K562 (cell line): ENCODE measurements at places on chromosomes 4 and X. TPM values are rescaled to one million over a fixed set of nuclear protein-coding genes. Genes with fewer than 3 reads are reported as not detected.

The SLC6A14 gene
- polyA plus RNA-seq: not detected in 2 replicates

The GPR173 gene
- not detected in 2 replicates for polyA plus RNA-seq

The MAGEA2B gene
- polyA plus RNA-seq: 13.5 and 21.6 TPM in 2 replicates

The CSAG3 gene
- 18.3 and 21.1 TPM in 2 replicates for polyA plus RNA-seq

- DNase-seq: no peak
These were observed 565.8 kb downstream of the GRXCR1 start for GRCh38 chr4:43458293-43458692.

The PPP2R2C gene
- not detected in 2 replicates for polyA plus RNA-seq

DNA sequence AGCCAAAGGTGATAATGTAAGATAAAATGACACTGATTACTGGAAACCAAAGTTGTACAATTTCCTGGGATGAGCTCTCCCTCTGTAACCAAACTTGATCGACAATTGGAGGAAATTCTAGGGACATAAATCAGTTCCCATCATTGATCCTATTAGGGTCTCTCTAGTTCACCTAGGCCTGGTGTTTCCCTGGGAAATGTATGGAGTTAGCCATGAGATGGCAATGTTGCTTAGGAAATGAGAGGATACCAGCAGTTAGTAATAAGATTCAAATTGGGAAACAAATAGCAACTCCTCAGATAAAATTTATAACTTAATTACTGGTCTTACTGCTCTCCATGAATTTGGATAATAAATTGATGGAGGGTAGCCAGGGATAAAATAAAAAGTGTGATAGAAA is 52.2 kb downstream of the SPATA18 start:
- no peak for DNase-seq

DNA sequence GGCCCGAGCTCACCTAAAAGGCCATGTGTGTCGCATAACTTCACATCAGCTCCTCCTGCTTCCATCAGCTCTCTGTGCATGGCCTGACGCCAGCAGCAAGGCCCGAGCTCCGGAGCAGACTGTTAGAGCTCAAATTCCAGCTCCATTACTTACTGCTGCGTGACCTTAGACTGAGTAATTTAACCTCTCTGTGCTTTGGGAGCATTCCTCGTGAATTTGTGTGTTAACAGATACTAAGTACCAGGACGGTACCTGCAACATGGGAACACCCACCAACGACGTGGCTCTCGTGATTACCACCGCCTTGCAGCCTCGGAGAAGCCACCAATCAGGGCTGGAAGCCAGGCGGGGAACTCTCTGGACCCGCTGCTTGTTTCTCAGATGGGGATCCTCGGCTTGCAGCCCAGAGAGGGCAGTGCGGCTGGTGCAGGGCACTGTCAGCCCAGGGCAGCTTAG is 12.9 kb downstream of the LETM1 start:
- no peak for DNase-seq

- no peak for DNase-seq
These were observed 97.3 kb upstream of the NOCT start for GRCh38 chr4:138918169-138918869.

GRCh38 chr4:105189855-105190650 is 43.4 kb downstream of the TET2 start:
- DNase-seq: no peak

DNA sequence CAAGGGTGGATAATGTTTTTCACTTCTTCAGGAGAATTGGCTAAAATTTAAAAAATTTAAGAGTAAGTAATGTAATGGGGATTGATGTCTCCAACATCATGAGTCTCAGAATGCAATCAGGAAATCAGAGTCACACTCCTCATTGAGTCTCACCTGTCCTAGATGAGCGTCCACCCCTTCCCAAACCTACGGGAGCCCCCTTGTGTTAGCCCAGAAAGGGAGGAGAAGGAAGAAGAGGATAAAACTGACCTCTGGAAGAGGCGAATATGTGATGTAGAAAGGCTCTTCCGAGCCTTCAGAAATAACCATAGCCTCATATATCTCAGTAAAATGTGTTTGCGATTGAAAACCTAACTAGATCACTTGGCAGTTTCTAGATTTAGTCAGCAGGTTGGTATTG is 157.1 kb downstream of the DCLK2 start:
- no peak for DNase-seq

The EBP gene
- 238 and 281 TPM in 2 replicates for polyA plus RNA-seq

DNA sequence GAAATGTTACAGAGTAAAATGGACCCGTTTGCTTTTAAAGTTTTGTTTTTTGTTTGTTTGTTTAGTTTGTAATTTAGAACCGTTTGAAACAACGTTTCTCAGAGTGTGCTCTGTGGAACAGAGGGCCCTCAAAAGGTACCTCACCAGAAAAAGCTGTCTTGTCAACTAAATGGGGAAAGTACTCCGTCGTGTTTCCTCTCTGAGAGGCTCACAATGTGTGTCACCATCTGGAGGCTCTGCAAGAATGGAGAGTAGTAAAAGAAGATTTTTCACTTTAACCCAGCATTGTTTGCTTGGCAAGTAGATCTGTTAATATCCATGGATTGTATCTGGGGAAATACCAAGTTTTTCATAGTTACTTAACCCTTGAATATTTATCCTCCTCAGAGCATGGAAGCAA is 1.5 kb upstream of the ENPEP start:
- DNase-seq: no peak

GRCh38 chr4:1948892-1949436 is 59.8 kb downstream of the NELFA start:
- no peak for DNase-seq

The CD99L2 gene
- 12.7 and 13.0 TPM in 2 replicates for polyA plus RNA-seq

The ADH1B gene
- not detected in 2 replicates for polyA plus RNA-seq

DNA sequence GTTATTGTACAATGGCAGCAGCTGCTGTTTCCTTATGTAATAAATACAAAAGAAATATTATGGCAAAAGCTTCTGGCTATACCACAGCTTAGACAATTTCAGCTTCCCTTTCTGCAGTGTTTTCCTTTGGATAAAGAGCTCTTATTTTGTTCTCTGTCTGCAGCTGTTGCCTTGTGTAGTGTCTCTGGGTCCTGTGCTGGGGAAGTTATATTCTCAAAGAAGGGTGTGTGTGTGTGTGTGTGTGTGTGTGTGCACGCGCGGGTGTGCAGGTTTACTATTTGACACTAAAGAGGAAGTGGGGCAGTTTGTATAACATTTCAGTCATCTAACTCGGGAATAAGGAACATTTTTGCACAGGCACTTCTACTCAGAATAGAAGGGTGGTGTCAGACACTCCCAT is 83.6 kb downstream of the REPS2 start:
- DNase-seq: no peak

DNA sequence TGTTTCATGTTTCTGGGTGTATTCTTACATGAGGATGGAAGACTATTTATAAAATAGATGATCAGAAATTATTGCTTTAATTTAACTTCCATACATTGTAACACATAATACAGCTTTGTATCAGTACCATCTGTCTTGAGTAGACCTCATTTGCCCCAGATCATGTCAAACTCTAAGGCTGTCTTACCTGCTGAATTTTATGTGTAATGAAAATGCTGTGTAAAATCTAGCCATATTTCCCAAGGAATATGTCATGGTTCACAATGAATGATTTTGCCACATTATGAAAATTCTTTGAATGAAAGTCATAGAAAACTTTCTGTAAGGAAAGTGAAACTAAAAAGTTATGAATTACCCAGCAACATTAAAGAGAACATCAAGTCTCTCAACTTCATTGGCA is 7.4 kb downstream of the BDH2 start:
- no peak for DNase-seq

DNA sequence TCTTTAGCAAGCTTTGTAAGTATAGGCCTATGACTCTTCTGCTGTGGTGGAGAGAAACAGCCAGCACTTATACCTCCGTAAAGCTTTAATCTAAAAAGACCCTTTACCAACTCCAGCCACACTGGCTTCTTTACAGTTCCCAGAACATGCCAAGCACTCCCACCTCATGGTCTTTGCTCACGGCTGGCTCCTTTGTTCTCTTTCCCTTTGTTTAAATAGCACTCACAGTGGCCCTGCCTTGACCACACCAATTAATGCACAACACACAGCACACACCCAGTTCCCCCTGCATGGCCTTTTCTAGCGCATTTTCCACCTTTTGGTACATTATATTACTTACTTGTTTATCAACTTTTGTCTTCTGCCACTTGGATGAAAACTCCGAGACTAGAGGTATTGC is 18.9 kb downstream of the PPID start:
- DNase-seq: no peak

DNA sequence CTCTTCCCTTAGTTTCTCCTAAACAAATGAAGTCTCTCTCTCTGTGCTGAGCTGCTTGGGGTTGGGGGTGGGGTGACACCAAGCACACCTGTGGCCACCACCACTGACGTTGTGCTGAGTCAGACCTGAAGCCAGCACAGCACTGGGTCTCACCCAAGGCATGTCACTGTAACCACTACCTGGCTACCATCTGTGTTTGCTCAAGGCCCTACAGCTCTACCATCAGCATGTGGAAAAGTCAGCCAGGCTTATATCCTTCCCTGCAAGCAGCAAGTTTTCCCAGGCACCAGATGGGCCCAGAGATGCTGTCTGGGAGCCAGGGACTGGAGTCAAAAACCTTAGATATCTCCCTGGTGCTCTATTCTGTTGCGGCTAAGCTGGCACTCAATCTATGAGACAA is 6.9 kb downstream of the CXCL10 start:
- DNase-seq: no peak

- no peak for DNase-seq
These were observed 120.4 kb downstream of the SORCS2 start for GRCh38 chr4:7312691-7313090.

The BANK1 gene
- not detected in 2 replicates for polyA plus RNA-seq

- no peak for DNase-seq
These were observed 75.4 kb upstream of the PACRGL start for GRCh38 chr4:20624793-20625374.

DNA sequence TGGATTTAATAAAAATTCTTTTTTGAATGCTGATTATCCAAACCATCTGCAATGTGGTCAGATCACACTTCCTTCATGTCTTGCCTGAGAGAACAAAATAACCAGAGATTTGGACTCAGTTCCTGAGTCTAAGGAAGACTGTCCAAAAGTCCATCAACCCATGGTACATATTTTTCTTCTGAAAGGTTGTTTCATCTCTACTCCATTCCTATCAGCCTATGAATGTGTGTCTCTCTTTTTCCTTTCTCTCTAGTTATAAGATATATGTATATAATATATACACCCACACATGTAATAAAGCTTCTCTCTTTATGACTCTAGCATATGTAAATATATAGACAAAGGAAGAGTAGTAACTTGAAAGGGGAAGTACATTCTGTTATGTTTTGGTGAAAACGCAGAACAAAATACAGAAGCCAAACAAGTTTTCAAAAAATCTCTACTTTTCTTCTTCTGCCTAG is 226.9 kb downstream of the ARHGAP24 start:
- no peak for DNase-seq

- no peak for DNase-seq
These were observed 3.3 kb downstream of the RADX start for GRCh38 chrX:106615041-106615440.

DNA sequence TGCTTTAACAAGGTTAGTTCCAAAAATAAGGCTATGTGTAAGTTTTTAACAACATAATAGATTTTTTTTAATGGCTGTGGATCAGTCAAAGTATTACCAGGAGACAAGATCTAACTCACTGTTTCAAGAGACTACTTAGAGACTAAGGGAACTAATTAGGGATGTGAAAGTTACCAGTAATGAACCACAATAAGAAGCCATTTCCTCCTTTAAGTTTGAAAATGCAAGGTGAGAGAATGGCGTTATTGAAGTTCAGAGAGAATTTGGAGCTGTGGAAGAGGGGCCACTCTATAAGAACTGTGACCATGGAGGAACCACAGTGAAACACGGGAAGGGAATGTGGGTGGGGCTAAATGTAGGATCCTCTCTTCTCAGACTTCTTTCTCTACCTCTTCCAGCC is 624.2 kb downstream of the GLUD2 start:
- no peak for DNase-seq

DNA sequence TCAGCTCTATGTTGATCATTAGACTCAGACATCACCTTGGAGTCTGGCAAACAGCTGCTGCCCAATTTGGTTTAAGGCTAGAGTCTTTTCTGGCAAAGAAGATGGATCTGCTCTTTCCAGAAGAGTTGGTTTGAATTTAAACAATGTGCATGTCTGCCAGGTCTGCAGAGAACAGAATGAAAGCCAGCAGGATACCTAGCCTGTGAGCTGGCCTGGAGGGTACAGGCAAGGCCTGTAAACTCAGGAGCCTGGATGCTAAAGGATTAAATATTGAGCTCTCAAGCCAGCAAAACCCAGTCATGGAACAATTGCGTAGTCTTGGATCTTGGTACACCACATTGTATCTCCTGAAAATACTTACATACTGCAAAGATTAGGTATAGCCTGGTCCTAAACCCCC is 15.6 kb upstream of the PDLIM3 start:
- DNase-seq: no peak

DNA sequence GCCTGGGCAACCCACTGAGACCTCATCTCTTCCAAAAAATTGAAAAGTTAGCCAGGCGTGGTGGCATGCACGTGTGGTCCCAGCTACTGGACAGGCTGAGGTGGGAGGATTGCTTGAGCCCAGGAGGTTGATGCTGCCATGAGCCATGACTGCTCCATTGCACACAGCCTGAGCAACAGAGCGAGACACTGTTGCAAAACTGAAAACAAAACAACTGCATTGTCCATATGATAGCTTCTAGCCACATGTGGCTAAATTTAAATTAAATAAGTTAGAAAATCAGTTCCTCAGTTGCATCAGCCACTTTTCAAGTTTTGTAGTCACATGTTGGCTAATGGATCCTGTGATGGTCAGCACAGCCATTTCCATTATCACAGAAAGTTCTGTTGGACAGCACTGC is 67.9 kb downstream of the GAB1 start:
- DNase-seq: no peak

- DNase-seq: peak; percentile 61
These were observed at the start of gene RENBP for GRCh38 chrX:153944140-153944799. TSS of gene RENBP (minus strand) at chrX:153944643. CDS start at chrX:153944610, 33 bp downstream.
